RCC 7860 (cell line): ENCODE measurements at places on chromosomes 2 and 18.

DNA sequence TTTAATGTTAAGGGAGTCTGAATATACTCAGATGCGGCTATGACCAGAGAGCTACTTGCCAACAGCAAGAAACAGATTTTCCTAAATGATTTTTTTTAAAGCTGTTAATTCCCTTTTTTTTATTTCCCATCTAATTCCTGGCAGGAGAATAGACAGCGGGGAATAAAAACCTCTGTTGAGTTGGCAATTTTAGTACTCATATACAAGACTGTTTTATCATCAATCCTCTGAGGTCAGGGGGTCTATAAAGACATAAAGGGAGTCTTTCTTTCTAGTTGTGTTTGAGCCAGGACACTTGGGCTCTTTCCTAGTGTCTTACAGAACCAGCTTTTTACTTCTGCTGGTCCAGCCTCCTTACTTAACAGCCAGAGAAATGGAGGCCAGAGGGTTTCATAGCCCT is 29.4 kb downstream of the MAIP1 start:
- DNase-seq: no peak

- DNase-seq: no peak
These were observed 23.6 kb downstream of the MPP4 start for GRCh38 chr2:201674794-201675193.

GRCh38 chr18:240175-240574 is 27.7 kb downstream of the THOC1 start:
- DNase-seq: no peak

DNA sequence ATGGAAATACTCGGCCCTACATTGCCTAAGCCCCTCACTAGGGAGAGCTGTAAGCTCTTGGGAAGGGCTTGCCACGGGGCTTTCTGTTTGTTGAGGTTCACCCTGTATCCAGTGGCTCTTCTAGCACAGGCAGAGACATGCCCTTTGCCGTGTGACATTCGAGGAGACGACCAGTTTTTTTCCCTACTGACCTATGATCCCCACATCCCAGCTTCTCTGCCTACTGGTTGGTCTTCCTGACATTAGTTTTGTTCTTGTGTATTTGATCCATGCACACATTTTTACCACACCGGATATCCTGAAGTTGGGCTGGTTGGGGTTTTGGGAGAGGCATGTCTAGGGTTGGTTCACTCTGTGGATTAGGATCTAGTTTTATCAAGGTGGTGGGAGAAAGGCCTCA is 69.3 kb downstream of the NPAS2 start:
- DNase-seq: no peak

GRCh38 chr2:27225526-27225925 is 8.4 kb downstream of the CAD start:
- no peak for DNase-seq

- no peak for DNase-seq
These were observed 59.9 kb upstream of the TANK start for GRCh38 chr2:161100211-161100895.

DNA sequence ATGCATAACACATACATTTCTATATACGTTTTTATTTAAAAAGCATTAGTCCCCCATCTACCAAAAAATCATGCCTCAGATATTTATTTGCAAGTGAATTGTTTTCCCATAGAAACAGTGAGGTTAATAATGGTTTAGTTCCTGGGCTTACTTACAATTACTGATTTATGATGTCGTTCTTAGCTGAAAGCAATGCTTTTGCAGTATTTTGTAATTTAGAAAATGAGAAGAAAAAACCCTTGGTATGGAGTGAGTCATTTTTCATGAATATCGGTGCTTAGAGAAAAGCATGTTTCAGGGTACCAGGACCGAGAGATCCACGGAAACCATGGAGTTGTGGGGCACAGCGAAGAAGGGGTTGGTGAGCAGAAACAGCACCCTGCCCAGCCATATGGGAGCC is 12.0 kb upstream of the CDK15 start:
- DNase-seq: no peak

DNA sequence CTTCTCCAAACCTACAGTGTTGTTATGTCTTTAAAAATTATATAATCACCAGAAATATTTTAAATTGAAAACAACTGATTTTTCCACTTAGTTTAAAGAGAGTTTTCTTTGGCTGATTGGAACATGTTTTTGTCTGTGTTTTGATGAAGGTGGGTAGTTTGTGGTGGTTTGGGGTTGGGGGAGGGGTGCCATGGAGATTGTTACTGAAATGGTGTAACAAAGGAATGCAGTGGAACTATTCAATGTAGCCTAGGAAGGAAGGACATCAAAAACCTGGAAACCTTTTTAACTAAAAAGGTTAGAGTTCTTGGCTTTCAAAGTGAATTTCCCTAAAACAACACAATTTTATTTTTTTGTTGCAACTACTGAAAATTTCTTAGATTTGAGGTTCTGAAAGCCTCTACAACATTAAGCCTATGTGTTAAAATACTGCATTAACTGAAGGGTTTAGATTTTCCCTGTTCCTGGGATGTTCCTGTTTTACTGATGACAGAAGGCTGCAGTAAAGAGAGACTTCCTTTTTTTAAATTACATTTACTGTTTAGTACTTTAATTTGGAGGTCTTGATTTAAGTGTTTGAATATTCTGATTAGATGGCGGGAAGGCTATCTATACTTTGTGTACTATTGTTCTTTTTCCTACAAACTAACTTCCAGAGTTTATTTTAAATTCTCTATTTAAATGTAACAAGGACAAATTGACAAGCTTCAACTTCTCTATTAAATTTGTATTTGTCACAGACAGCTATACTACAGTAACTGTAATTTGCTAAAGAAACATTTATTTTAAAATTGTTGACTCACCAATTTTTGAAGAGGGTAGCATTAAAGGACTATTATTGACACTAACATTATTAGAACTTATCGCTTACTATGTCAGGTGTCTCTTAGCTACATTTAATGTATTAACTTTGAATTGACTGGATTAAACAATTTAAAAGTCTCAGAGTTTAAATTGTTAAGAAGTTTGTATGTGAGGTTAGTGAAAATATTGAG is 87.7 kb downstream of the LIMS1 start:
- DNase-seq: no peak

- no peak for DNase-seq
These were observed 68.1 kb downstream of the GNAL start for GRCh38 chr18:11757084-11757590.

DNA sequence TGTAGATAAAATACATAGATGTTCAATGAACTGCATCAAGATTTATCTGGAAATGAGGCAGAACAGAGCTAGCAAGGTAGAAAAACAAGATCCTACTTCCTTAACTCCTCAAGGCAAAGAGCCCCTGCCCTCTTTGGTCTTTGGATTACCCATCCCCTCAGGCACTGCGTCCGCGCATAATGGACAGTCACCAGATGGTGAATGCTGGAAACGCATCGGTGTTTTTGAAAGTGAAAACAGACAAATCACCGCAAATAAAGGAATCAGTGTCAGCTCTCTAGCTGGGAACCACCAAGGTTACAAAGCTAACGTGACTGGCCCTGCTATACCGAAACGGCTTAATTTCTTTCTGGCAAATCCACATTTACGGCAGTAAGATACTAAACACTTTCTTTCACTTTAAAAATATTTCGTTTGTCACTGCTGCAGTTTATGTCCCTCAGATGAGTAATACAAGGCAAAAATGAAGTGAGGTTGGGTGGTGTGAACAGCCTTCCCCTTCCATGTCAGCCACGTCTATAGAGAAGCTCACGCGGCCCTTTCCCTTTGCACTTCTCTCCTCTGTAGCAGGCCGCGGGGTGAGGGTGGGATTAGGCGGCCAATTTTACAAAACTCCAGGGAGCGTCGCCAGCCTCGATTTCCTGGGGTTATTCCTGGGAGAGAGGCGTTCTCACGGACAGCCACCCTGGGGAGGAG is 627 bp upstream of the GALR1 start:
- DNase-seq: no peak

GRCh38 chr2:147681093-147681492 is 163.7 kb upstream of the ACVR2A start:
- DNase-seq: no peak

- no peak for DNase-seq
These were observed 7.7 kb upstream of the SP100 start for GRCh38 chr2:230408244-230408842.

GRCh38 chr2:44826601-44827000 is 114.9 kb upstream of the SIX3 start:
- no peak for DNase-seq

GRCh38 chr2:20676353-20677215 is 9.6 kb downstream of the GDF7 start:
- no peak for DNase-seq

DNA sequence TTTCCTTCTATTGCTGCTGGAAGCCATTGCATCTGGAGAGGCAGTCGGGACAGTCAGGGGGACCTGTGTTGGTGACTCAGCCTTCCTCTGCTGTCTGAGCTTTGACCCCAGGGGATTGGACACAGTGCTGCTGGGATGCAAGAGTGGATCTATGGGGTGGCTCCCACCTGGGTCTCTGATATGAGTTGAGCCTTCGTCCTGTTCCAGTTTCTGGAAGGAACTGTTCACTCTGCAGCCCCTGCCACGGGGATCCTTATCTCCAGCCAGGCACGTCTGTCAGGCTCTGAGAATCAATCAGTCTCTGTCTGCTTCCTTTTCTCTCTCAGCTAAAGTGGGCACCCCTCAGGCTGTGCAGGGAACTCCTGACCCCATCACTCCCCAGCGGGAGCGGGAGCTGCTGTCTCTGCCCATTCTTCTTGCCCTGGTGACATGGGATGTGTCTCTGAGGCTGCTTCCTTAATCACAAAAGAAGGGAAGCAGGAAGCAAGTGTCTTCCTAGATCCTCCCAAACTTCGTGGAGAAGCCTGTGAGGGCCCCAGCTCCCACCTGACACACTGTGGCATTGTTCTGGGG is 51.7 kb downstream of the ARHGAP28 start:
- no peak for DNase-seq

DNA sequence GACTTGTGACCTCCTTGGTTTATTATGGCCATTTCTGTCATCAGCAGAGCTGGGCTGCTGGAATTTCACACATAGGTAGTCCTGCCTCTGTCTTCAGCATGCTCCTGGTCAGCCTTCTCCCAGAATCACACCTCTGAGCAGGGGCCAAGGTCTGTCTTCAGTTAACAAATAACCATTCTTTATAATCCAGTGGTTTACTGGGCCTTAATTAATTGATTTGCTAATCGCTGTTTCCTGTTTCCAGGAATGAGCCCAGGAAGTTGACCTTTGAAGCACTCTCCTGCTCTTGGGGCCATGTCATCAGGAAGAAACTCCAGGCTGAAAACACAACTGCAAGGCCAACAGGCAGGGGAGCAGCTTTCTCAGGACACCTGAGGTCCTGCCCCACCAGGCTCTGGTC is 278.5 kb downstream of the SRBD1 start:
- DNase-seq: no peak

DNA sequence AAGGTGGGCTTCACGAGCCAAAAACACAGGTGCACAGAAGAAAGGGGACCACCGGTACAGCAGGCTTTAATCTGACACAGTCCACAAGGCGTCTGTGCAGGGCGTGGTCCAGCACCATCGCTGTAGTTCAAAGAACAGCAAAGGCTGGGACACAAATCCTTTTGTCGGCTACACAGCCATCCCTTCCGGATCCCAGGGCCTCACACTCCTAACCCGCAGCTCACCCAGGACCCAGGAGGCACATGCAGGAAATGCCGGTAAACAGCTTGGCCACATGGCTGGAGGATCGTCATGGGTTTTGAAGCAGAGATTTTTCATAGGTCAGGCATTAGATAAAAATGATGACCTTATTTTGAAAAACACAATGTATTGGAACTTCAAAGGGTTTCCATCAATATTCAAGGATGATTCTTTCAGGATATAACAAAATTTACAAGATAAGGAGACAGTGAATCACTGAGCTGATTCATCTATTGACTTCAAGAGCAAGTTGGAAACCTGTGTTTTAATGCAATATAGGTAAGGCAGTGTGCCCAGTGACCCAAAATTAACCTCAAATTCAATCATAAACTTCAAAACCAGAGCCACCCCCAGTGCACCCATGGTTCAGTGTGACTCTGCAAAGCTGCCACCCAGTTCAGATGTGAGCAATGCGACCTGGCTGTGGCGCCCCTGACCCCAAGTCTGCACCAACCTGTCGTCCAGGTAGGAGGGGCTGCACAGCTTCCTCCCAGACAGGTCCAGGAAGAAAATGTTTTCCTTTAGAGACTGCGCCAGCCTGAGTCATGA is 74.4 kb downstream of the TMEM18 start:
- DNase-seq: no peak

DNA sequence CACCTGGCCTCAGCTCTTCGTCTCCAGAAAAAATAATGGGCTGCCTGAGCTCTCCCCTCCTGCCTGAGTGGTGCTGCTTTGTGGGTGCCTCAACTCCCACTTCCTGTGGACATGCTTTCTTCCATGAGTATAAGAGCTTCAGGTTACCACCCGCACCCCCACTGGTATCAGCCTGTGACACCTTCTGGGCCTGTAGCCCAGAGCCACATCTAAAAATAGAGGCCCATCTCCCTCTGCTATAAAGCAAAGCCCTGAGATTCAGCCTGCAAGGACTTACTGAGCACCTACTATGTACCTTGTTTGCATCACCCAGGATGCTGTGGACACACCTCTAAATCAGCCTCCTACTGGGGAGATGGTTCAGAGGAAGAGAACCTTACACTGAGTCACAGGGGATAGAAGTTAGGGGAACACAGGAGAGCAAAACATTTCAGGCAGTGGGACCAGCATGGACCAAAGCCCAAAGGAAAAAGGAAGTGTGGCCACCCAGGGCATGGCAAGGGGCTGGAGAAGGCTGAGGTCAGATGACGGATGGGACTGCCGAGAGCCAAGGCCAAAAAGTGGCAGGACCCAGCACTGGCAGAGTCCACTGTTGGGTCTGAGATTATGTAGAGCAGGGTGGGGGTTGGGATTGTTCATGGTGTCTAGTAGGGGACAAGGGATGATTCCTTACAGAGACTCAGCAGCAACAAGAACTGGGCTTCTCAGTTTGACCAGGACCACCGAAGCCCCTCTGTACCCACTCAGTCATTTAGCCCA is 123.7 kb upstream of the PPP1CB start:
- DNase-seq: no peak

GRCh38 chr2:169965495-169965894 is 138.2 kb downstream of the UBR3 start:
- DNase-seq: no peak

GRCh38 chr2:118850901-118851415 is 3.5 kb upstream of the EN1 start:
- no peak for DNase-seq

GRCh38 chr2:240250985-240251847 is 110.8 kb upstream of the OTOS start:
- DNase-seq: peak; percentile 96

- peak; percentile 18 for DNase-seq
These were observed 22.7 kb downstream of the MGAT5 start for GRCh38 chr2:134276381-134277172.

GRCh38 chr2:239471011-239471792 is 70.4 kb upstream of the HDAC4 start:
- DNase-seq: no peak

- no peak for DNase-seq
These were observed 389.7 kb downstream of the TXNL1 start for GRCh38 chr18:56248610-56249235.

- DNase-seq: peak; percentile 68
These were observed 4.6 kb downstream of the TGIF1 start for GRCh38 chr18:3454365-3455089.

GRCh38 chr18:58541146-58541788 is 87.6 kb downstream of the ALPK2 start:
- peak; percentile 35 for DNase-seq

GRCh38 chr2:42827647-42828486 is 35.5 kb upstream of the HAAO start:
- peak; percentile 60 for DNase-seq

- no peak for DNase-seq
These were observed 303.6 kb downstream of the NDUFA10 start for GRCh38 chr2:239721531-239721930.

- DNase-seq: no peak
These were observed 1479.8 kb upstream of the ACVR2A start for GRCh38 chr2:146365041-146365440.

GRCh38 chr2:156005999-156006712 is 326.4 kb downstream of the NR4A2 start:
- DNase-seq: no peak
